ENCODE measurements at places on chromosomes 2 and 18.

- DNase-seq = no peak
Measured at GRCh38 chr2:188360485-188361263, 69.0 kb downstream of the GULP1 start.

GRCh38 chr18:7978834-7979233 is 411.7 kb downstream of the PTPRM start:
- DNase-seq = no peak

DNA sequence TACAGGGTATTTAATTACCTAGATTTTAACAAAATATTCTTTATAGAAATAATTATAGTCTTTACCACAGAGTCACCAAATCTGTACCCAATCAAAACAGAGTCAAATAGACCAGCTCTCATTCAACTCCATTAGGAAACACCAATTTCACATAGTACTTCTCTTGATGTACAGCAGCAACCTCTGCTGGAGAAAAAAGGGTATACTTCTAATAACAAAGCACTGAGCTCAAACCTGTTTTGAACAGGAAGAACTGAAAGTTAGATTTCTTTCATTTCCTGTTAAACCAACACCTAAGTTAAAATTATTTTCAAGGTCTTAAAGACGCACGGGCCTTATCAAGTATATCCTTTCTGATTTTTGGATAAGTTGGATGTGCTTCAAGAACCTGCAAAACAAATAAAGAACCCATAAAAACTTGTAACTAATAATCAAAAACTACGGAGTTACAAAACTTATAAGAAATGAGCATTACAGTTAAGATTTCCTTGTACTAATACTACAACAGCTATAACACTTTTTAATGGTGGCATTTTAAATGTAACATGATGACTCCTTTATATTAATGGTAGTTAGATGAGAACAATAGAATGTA is 79.0 kb downstream of the TTC21B start:
- no peak for DNase-seq

GRCh38 chr18:1015777-1016176 is 111.1 kb downstream of the ADCYAP1 start:
- DNase-seq = no peak
